CD4-positive, alpha-beta memory T cell (primary cell): ENCODE measurements at places on chromosomes 16 and 17. TPM values are rescaled to one million over a fixed set of nuclear protein-coding genes. Genes with fewer than 3 reads are reported as not detected.

The ANKS4B gene
- total RNA-seq, result not detected

The ZSCAN10 gene
- not detected for total RNA-seq

The MYCBPAP gene
- total RNA-seq, result 6.8 TPM

The GUCY2D gene
- not detected for total RNA-seq

The PYY gene
- total RNA-seq, result not detected

The USP43 gene
- 0.17 TPM for total RNA-seq

The TGFB1I1 gene
- total RNA-seq, result 0.42 TPM

The HSPB9 gene
- not detected for total RNA-seq

The BRICD5 gene
- 32.4 TPM for total RNA-seq

The KIF2B gene
- not detected for total RNA-seq
